ENCODE measurements at places on chromosomes 6 and 20.
A peak's percentile ranks its signal among the peaks of the same experiment; 100 is the strongest.

DNA sequence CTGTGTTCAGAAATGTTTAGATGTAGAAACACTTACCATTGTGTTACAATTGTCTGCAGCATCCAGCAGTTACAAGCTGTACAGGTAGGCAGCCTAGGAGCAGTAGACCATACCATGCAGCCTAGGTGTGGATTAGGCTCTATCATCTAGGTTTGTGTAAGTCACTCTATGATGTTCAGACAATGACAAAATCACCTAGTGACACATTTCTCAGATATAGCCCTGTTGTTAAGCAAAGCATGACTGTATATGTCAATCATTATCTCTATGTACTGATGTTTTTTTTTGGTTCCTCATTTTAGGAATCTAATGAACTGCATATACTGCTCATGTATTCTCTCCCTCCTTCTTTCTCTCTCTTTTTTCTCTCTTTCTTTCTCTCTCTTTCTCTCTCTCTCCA is 22.2 kb downstream of the CST8 start:
- DNase-seq: no peak

DNA sequence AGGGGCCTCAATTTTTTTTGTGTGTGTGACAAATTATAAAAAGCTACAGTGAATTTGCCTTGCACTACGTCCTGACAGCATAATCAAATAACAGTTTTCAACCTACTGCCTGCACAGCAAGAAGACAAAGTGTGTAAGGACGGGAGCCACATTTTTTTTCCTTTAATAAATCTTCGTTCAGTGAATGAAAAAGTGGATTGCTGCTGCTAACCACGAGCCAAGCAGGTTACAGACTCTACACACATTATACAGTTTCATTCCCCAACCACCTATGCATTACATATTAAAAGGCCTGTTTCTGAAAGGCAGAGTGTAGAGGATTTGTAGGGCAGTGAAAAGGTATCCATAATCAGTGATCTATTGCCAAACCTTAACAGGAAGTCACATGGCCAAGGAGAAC is 570.0 kb upstream of the BTBD3 start:
- DNase-seq: no peak

GRCh38 chr6:35642471-35643161 is 46.1 kb downstream of the FKBP5 start:
- no peak for DNase-seq

DNA sequence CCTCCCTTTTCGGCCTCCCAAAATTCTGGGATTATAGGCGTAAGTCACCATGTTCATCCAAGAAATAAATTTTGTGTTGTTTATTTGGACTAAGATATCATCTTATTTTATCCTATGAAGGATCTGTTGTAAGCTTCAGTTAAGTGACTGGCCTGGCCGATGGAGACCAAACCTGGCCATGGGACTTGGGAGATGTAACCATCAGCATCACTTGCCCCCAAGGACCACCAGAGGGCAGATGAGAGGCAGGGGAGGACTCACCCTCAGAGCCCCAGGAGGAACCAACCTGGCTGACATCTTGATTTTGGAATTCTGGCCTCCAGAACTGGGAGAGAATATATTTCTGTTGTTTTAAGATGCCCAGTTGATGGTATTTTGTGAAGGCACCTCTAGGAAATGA is 266.7 kb downstream of the CDH26 start:
- DNase-seq: peak; percentile 72

DNA sequence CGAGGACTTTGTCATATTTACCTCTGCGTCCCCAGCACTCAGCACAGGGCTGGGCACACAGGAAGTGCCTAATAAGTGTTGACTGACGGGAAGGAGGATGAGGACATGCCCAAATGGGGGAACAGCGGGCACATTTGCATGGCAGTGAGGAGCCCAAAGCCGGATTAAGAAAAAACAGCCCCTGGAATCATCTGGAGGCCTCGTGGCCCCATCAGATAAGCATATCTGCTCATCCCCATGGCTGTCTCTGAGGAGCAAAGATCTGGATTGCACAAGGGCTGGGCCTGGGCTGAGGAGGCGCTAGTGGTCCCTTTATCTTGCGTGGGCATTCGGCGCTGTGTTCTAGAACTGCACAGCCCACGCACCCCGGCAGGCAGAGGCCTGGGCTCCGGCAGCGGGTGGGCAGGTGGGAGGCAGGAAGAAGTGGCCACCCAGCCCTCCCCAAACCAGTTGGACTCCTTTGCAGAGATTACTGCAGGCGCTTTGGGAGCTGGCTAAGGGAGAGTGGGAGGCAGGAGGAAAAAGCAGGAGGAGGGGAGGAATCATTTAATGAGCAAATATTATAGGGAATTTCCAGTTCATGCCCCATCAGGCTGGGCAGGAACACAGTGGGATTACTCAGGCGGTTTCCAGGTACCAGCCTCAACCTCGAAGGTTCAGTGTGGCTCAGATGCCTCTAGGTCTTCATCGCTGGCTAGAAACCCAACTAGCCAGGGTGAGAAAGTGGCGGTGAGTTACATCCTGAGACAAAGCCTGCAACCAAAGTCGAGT is 108.1 kb downstream of the CEBPB start:
- DNase-seq: no peak

GRCh38 chr6:150297327-150298029 is 71.3 kb upstream of the IYD start:
- DNase-seq: no peak

DNA sequence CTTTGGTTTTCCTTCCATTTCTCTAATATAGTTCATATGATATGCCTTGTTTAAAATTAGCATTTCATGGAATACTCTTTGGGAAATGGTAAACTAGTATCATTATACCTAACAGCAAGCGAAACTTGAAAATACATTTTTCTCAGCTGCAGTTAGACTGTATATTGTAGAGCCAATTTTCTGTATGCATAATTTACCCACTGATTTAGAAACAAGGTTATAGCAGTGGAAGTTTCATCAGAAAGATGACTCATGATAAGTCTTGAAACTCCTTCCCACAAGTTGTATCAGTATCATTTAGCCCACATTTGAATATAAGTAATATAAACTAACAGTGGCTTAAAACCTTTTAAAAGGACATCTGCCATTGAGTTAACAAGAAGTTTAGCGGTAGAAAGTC is 164.8 kb upstream of the BMP5 start:
- DNase-seq: no peak

DNA sequence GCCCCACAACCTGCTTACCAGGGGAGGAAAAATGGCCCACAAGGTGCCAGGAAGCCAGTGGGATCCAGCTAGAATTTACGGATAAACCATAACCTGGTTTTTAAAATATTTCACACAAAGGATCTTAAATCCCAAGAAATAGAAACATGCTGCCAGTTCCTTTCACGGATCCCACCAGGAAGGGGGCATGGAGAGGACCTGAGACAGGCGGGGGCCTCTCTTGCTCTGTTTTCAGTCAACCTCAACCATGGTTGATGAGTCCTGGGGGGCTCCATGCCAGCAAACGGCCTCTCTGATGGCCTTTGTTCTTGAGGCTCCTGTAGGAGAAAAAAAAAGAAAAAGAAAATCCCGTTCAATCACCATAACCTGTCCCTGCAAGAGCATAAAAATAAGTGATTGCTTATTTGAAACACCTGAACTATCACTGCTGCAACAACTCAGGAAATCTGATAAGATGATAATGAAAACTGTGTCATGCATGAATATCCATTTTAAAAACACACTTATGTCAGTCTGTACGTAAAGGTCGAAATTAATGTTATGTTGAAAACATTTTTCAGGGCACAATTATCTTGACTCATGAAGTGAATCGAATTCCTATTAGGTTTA is 125.8 kb upstream of the CST7 start:
- DNase-seq: peak; percentile 6

DNA sequence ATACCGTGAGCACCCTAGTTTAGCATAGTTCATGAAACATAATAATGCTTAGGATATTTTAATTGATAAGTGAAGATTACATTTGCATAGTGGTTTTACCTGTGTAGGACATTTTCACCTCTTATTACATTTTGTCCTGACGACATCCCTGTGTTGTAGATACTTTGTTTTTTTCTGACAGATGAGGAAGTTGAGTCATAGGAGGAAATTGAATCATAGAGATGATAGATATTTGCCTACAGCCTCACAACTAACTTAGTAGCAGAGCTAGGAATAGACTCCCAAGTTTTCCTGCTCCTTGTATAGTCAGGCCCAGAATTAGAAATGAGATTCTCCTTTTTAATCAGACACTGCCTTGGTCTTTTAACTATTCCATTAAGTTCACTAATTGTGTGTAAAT is 100.5 kb upstream of the SUPT3H start:
- DNase-seq: no peak

GRCh38 chr6:69732640-69733039 is 64.2 kb downstream of the LMBRD1 start:
- DNase-seq: no peak

DNA sequence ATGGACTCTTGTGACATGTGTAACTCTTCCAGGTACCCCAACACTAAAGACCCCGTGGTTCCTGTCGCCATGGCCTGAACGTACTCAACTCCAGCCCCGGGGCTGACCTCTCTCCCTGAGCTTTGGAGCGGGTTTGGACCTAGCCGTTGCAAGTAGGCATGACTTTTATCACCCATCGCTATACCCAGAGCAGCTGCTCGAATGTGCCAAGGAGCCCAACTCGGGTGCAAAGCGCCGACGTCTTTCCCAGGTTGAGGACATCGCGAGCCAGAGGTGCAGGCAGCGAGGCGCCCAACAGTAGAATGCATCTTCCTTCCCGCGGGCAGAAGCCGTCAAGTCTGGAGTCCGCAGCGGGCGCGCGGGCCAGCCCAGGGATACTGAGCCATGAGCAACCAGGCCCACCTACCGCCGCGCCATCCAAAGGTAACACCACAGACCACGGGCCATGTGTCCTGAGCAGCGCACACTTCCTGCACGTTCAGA is 5.7 kb upstream of the LAMP5 start:
- DNase-seq: no peak

DNA sequence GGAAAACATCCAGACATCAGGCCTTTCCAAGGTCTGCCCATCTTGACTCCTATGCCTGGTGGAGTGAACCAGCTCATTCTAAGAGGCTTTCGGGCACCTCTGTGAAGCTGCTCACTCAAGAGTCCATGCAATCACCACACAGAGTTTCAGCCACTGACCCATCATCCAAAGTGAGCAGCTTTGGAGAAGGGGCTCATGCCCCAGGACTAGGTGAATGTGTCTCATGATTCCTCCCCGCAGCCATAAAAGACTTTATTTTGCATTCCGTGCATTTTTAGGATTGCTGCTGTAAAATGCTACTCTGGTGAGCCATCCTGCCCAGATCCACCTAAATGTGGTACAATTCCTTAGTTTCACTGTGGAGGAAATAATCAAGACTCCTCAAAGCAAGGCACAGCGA is 44.5 kb upstream of the EZR start:
- DNase-seq: peak; percentile 93

DNA sequence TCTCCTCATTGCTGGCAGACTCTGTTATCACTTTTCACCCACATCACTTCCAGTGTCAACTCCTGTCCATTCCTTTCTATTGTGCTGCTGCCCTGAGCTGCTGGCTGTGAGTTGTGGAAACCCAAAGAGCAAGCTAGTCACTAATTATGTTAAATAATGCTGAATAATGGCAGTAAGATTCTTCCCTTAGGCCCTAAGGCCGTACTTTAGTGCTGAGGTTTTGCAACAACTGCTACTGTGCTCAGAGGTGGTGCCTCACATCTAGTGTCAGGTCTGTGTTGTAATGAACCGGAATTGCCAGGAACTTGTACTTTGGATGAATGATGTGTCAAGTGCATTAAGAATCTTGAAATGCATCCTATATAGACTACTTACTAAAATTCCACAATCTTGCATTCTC is 372.2 kb upstream of the RNF217 start:
- DNase-seq: peak; percentile 73

GRCh38 chr6:126983779-126984178 is 134.7 kb upstream of the RSPO3 start:
- no peak for DNase-seq

GRCh38 chr20:32534661-32535240 is 50.4 kb downstream of the NOL4L start:
- peak; percentile 56 for DNase-seq

DNA sequence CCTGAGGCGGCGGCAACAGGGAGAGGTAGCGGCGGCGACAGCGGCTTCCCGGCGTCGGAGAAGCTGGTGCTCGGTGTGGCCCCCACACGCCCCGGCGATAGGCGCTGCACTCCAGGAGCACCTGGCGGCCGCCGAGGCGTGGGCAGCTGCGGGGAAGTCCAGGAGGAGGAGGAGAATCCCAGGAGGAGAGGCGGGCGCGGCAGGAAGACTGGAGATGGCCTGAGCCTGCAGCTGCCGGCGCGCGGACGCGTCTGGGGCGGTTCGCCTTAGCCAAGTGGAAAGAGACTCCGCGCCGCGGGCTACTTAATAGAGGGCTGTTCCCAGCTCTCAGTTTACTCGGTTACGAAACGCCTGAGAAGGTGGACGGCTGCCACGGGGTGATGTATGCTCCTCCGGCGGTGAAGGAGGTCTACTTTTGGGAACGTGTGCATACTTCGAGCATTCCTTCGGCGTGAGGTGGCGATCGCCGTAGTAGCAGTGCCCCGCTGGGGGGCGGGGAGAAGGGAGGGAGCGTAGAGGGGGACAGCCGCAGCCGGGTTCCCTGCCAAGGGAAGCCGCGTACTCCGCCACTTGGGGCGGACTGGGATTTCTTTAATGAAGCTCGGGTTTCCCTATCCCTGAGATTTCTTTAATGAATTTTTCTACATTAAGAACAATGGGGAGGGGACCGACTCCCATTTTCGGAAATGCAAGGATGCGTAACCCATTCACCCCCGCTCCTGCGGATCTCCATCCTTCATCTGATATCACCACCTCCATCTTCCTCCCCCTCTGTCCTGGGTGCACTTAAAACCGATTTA is at the start of gene COL12A1:
TSS of gene COL12A1 (minus strand) at position 278 of the 800 bp plus-strand sequence. CDS start 3,261 bp downstream, outside the sequence.
- peak; percentile 95 for DNase-seq

- DNase-seq: no peak
Measured at GRCh38 chr6:112156668-112157067, 69.3 kb downstream of the FAM229B start.

DNA sequence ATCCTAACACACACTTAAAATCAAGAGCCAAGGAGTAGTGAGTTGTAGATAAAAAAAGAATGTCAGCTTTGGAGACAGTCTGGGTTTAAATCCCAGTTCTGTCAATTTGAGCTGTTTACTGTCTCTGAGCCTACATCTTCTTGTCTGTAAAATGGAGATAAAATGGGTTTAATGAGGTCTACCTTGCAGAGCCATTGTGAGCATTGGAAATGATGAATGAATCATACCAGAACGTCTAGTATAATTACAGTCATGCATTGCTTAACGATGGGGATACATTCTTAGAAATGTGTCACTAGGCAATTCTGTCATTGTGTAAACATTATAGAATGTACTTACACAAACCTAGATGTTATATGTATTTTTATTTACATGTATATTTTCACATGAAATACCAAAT is 17.6 kb upstream of the SGK2 start:
- DNase-seq: no peak

- no peak for DNase-seq
Measured at GRCh38 chr20:13251904-13252297, 30.8 kb downstream of the ISM1 start.

GRCh38 chr6:107959392-107959791 is 1.4 kb upstream of the SEC63 start:
- DNase-seq: no peak

- no peak for DNase-seq
Measured at GRCh38 chr6:27415898-27416297, 27.3 kb downstream of the ZNF391 start.

GRCh38 chr6:98769546-98769945 is 64.8 kb upstream of the POU3F2 start:
- DNase-seq: peak; percentile 63

- no peak for DNase-seq
Measured at GRCh38 chr6:141252828-141253608, 879.7 kb upstream of the GJE1 start.

GRCh38 chr20:25989196-25989595 is 292.5 kb upstream of the ZNF337 start:
- no peak for DNase-seq
